Uterine smooth muscle cell (primary cell): ENCODE measurements at places on chromosomes 7 and 10. TPM values are rescaled to one million over a fixed set of nuclear protein-coding genes. Genes with fewer than 3 reads are reported as not detected.

The SPAM1 gene
- total RNA-seq, result not detected in 2 replicates

The NRBF2 gene
- 35.2 and 52.4 TPM in 2 replicates for total RNA-seq

The PCLO gene
- 4.4 and 4.9 TPM in 2 replicates for total RNA-seq

The H2BK1 gene
- total RNA-seq, result not detected in 2 replicates

The DNAJC30 gene
- 1.8 and 2.2 TPM in 2 replicates for total RNA-seq

The LRRTM3 gene
- under 0.01 TPM in 2 replicates for total RNA-seq

The PPP1R3A gene
- total RNA-seq, result not detected in 2 replicates

The PRPS1L1 gene
- not detected in 2 replicates for total RNA-seq

The FAM20C gene
- 35.9 and 44.6 TPM in 2 replicates for total RNA-seq

The EMX2 gene
- 2.2 and 3.6 TPM in 2 replicates for total RNA-seq

The WNT8B gene
- total RNA-seq, result not detected in 2 replicates

The ASB15 gene
- total RNA-seq, result not detected in 2 replicates

The FKBP6 gene
- under 0.01 TPM in 1 of 2 replicates, not detected in the other for total RNA-seq

The CLDN4 gene
- 58.2 and 84.7 TPM in 2 replicates for total RNA-seq

The CHAT gene
- not detected in 2 replicates for total RNA-seq

The RAB19 gene
- not detected in 2 replicates for total RNA-seq

The PRXL2A gene
- total RNA-seq, result 14.9 and 29.5 TPM in 2 replicates

The TMEM236 gene
- 0.11 and 0.12 TPM in 2 replicates for total RNA-seq
